ENCODE measurements at places on chromosomes 4 and X.

GRCh38 chr4:184267673-184268583 lies 50.3 kb upstream of the ENPP6 start:
- DNase-seq = peak; percentile 80

- DNase-seq = no peak
Observed at GRCh38 chrX:103275947-103276567, 493 bp downstream of the TCEAL5 start.

- DNase-seq = no peak
Observed at GRCh38 chrX:129115104-129115503, 408.2 kb downstream of the SMARCA1 start.

GRCh38 chrX:85303544-85303943 lies 59.8 kb downstream of the ZNF711 start:
- DNase-seq = no peak

DNA sequence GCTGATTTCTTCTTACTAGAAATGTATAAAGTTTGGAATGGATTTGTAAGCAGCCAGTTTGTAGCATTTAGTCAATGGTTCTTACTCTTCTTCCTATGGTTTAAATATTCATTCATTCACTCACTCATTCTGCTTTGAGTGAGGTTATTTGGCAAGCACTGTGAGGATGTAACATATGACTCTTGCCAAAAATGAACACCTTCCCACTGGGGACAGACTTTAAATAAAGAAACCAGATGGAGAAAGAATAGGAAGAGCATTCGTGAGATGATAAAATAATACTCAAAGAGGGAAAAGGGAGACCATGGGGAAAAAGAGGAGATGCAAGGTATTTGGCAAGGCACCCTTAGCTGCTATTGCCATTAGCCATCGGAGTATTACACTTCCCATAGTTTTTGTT lies 586.1 kb downstream of the ADGRL3 start:
- no peak for DNase-seq

DNA sequence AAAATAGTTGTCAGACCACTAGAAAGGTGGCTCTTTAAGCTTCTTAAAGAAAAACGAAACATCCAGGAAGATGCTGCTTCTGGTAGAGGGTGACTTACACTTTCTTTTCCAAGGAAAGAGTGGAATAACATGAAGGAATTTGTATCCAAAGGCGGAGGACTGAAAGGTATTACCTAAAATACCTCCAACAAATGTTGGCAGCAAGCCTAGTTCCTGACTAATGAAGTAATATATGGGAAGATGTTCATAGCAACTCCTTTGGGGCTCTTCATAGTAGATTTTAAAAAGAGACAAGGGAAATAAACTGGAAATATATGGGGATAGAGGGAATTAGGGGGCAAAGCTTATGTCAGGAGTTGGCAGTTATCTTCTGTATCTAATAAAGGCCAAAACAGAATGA lies 116.2 kb downstream of the AASDH start:
- no peak for DNase-seq

DNA sequence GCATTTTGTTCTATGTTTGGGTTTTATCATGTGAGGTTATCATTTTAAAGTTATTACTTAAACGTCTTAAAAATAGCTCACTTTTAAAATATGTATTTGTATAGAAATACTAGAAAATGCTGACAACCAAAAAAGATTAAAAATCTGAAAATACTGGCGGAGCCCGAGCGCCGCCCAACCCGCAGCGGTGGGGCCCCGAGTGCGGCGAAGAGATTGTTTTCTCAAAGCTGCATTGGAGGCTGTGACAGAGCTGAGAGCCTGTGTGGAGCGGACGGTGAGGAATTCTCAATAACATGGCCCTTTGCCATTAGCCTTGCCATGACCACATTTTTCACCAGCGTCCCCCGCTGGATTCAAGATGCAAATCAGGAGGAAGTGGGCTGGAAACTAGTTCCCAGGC lies 255.4 kb downstream of the NKX6-1 start:
- no peak for DNase-seq

DNA sequence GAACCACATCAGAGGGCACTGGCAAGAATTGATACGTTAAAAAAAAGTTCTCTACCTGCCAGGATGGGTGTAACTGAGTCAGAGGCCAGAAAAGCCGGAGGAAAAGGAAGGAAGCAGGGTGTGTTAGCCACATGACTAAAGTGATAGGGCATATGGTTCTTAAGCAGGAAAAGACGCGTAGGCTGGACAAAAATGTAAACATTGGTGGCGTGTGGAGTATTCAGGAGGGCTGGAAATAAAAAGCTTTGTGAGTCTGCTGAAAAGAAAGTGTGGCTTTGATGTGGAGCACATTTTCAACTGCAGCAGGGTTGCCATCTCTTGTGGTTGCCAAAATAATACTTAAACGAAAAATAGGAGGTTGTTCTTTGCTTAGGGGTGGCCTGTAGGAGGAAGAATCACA lies 186.5 kb upstream of the RPL34 start:
- DNase-seq = peak; percentile 50

- DNase-seq = no peak
Observed at GRCh38 chr4:70564033-70564432, 28.0 kb upstream of the AMBN start.

GRCh38 chr4:52105276-52105675 lies 54.2 kb downstream of the SPATA18 start:
- DNase-seq = no peak

DNA sequence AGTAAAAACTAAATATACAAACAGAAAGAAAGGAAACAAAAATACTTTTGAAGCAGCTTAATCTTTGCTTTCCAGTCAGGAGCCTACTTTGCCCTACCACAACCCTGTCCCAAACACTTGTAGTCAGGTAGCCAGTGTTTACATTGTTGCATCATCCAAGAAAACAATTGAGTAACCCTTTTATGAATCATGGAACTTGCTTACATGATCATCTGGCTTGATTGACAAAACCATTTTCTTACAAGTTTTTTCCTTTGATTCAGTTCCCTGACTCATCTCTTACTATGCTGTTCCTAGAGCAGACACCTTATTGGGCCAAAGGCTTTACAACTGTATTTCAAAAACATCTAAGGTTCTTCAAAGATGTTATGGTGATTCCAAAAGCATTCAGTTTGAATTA lies 740.1 kb downstream of the KLHL13 start:
- no peak for DNase-seq

GRCh38 chr4:137310166-137310565 lies 222.1 kb downstream of the PCDH18 start:
- no peak for DNase-seq

Data from CD4-positive, alpha-beta T cell treated with Interleukin-1 beta for 1 hour (primary cell).